ENCODE measurements at places on chromosomes 12 and 14.

GRCh38 chr12:44817687-44818086 is 58.4 kb downstream of the NELL2 start:
- no peak for DNase-seq

- no peak for DNase-seq
Measured at GRCh38 chr12:90235642-90236041, 527.0 kb upstream of the ATP2B1 start.

DNA sequence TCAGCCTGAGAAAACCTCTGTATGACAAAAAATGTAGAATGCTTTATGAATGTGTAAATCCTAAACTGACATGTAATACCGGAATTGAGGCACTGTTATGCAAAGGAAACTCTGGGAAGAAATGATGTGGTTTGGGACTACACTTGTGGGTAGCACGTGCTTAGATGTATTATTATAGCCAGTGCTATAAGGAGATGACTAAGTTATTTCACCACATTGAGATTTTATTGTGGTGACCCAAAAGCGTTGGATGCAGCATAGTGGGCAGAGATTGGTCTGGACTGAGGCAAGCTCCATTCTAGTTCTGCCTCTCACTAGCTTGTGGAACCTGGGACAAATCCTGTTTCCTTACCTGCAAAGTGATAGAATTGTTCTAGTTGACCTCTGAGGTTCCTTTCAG is 172.2 kb downstream of the SNAPC1 start:
- no peak for DNase-seq

- peak; percentile 33 for DNase-seq
Measured at GRCh38 chr12:132170094-132170636, 25.9 kb downstream of the NOC4L start.

DNA sequence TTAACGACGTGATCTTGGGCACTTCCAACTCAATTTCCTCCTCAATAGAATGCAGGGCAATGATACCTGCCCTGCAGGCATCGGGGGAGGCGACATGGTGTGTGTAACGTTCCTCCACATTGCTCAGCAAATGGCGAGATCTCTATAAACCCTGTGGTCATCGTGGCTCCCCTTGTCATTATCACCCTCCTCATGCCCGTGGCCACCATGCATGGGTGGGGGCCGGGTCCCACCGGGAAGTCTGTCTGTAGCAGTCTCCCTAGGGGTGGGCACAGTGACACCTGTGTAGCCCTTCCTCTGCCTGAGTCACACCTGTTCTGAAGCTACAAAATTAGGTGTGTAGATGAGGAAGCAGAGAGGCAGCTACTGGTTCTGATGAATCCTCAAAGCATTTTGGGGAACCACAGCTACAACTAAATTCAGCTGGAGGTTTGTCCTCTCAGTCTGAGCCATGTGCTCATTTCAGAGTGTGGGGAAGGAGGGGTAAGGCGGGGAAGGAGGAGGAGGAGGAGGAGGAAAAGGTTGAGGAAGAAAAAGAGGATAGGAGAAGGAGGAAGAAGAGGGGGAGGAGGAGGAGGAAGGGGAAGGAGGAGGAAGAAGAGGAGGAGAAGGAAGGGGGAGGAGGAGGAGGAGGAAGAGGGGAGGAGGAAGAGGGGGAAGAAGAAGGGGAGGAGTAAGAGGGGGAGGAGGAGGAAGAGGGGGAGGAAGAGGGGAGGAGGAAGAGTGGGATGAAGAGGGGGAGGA is 11.0 kb upstream of the CACNA2D4 start:
- no peak for DNase-seq

- DNase-seq = no peak
Measured at GRCh38 chr12:9391815-9392214, 183.6 kb upstream of the PZP start.

DNA sequence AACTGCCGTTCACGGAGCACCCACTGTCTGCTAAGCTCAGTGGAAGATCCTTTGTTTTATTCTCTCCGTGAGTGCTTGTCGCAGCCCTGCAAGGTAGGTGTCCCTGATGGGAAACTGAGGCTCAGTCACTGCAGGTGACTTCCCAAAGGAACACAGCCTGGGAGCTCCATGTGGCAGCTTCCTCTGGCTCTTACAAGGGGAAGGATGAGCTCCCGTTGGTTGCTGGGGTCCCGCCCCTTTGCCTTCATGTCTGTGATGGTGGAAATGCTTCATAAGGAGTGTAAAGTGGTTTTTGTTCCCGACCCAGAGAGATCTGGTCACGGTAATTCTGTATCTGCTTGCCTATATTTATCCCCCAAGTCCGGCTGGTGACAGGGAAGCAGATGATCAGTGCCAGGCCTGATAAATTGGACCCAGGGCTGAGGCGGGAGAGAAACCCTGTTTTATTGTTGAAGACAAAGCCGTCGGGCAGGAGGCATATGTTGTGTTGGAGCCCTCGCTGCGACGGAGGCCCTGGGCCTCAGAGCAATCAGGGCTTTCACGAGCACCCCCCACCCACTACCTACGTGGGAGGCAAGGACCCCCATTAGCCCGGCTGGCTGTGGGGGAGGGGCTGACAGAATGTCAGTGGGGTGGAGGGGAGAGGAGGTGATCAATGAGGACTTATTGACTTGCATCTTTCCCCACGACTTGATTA is 91.9 kb downstream of the KIF26A start:
- no peak for DNase-seq

DNA sequence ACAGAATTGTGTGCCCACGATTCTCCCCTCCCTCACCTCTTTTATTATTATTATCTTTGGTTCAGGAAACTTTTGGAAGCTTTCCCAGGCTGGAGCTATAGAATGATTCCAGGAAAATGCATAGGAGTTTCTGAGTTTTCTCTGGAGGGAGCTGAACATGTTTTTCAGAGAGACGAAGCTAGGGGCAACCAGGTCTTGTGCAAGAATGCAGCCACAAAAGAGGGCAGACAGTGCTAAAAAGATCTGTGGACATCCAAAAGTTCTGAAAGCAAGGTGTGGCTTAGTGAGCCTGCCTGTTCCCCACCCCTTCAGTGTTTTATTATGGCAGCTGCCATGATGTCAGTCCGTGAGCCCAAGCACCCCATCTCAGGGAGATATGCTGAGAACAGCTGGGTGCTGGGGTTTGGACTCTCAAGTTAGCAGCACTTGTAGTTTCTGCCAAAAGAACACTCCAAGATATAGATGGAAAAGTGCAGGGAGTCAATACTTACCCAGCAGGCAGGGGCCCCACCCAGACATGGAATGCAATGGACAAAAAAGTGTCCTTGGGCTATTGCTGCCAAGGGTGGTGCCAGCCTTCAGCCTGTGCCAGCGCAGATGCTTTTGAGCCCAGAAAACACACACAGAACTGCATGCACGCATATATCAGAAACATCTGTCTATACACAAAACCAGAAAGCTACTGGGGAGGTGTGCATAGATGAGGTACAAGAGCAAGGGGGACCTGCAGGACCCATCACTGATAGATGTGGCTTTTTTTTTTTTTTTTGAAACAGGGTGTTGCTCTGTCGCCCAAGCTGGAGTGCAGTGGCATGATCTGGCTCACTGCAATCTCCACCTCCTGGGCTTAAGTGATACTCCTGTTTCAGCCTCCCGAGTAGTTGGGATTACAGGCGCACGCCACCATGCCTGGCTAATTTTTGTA is 17.0 kb upstream of the IRF2BPL start:
- DNase-seq = no peak

DNA sequence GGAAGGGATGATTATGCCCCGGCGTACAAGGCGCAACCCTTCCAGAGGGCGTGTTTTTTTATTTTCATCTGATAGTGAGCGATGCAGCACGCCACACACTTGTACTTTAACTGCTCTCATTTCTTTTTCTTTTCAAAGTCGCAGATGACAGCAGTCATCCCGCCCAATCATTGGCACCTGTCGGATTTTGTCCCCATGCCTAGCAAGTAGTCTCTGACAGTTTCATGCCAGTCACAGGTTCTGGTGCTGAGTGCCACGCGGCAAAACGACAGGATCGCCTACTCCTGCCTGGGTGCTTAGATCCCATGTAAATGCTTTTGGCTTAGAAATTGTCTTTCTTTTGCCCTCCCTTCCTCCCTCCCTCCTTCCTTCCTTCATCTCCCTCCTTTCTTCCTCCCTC is 117.7 kb downstream of the GLT1D1 start:
- DNase-seq = no peak

DNA sequence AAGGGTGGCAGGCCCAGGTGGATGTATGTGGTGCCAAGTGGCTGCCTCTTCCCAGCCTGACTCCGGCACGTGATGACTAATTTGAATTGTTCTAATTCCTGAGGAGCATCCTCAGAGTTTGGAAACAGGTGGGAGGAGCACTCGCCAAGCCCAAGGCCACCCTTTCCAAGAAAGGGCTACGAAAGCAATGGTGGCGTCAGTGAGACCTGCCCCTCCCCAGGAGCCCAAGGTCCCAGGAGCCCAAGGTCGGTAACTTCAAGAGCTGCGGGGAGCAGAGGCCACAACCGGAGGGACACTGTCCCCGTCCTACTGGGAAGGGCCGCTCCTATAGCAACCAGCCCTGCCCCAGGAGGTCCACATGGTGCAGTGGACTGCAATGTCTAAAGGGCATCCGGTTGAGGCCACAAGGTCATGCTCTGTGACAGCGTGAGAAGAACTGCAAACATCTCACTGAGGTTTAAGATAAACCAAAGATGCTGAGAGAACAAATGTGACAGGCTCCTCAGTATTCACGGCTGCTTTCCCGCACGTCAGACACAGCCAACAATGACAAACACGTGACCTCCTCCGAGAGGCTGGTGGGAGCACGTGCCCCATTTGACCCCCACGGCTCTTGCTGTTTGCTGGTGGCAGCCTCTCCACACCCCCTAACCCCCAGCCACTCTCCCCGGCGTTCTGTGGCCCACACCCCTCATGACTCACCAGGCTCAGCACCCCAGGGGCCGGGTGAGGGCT is 79.6 kb downstream of the ITPK1 start:
- DNase-seq = no peak

DNA sequence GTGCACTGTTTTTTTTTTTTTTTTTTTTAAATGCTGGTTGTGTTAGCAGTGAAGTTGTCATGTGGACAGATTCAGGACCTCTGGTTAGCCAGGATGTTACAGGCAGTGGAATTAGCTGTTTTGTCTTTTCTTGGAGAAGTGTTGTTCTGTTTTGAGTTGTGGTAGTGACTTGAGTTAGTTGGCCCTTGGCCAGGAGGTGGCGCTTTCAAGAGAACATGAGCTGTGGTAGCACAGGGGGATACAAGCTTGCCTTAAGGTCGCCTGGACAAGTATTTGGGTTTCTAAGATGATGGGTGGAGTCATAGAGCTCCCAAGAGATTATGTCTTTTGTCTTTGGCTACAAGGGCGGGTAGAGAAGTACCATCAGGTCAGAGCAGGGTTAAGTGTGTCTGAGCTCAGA is 33.3 kb upstream of the CCDC198 start:
- DNase-seq = no peak

DNA sequence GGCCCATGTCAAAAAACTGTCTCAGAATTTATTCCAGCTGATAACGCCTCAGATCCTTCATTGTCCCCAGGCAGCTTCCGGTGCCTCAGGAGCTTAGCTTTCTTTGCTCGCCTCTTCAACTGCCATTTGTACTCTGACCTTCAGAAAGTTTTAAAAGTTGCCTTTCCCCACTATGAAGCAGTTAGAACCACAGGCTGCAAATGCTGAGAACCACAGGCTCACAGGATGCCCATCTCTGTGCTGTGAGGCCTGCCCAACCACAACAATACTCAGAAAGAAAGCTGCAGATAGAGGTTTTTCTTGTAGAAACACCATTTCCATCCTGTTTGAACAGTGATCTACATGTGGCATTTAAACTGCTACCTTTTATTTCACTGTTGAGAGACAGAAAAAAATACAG is 131.1 kb downstream of the PRKCH start:
- DNase-seq = no peak

- DNase-seq = no peak
Measured at GRCh38 chr14:57812741-57813140, 53.2 kb downstream of the SLC35F4 start.

- DNase-seq = no peak
Measured at GRCh38 chr12:16323638-16324037, 23.8 kb upstream of the MGST1 start.

DNA sequence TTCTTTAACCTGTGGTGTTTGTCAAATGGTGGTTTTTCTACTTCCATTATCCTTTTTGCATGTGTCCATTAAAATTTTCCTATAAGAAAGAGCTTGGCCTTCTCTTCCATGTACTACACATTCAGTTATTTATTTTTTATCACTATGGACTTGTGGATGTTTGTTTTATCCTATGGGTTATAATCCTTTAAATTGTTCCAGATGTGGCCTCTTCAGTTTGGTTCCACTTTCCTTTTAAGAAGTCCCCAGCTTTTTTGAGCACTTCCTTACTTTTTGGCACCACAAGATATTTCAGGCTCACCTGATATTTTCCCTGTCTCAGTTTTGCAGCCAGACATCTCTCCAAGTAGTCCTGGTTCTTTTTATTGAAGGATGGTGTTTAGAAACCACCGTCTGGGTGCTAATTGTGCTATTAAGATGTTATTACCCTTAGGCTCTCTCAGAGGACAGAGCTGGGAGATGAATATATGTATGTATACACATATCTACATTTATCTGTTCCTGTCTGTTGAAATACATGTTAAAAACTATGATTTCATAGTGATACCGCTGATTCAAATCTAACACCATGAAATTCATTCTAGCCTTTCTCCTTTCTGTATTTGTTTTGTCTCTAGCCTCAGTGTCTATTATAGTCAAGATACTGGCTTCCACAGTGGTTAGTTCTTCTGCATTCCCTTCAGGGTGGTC is 408.5 kb upstream of the RGS6 start:
- DNase-seq = no peak

- no peak for DNase-seq
Measured at GRCh38 chr12:105032703-105033357, 46.7 kb downstream of the NOPCHAP1 start.

GRCh38 chr14:38866461-38866860 is 236.6 kb downstream of the SEC23A start:
- DNase-seq = no peak

- DNase-seq = no peak
Measured at GRCh38 chr14:58662759-58663158, 25.0 kb downstream of the DACT1 start.

Data from kidney (tissue), 22 donors.